Tongue (tissue), 3 donors: ENCODE measurements at places on chromosomes 6 and 20.

DNA sequence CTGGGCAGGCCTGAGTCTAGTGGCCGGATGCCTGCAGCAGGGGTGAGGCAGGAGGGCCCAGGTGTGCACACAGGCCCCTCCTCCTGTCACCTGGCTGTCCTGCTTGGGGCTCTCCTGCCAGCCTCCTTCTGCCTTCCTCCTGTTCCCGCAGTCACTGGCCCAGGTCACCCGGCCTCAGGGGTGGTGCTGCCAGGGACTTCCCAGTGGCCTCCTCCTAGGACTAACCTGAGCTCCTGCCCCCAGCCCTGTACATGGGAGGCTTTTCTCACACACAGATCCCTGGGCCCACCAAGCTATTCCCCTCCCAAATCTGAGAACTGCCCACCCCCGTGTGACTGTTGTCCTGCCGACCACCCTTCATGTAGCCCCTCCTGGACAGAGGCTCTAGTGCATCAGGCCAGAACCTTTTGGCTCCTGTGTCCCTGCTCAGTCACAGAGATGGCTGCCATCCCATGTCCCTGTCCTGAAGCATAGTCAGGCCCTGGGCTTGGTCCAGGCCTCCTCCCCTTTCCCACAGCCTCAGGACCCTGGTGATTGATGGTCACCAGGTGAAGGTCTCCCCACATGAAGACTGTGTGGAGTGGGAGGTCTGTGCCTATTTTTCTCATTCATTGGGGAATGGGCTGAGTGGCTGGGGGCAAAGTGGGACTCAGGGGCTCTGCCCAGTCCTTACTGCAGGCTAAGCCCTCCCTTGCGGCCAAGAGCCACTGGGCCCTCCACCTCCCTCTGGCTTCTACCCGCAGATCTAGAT, 1.1 kb upstream of the ULBP1 start:
- DNase-seq, result no peak

DNA sequence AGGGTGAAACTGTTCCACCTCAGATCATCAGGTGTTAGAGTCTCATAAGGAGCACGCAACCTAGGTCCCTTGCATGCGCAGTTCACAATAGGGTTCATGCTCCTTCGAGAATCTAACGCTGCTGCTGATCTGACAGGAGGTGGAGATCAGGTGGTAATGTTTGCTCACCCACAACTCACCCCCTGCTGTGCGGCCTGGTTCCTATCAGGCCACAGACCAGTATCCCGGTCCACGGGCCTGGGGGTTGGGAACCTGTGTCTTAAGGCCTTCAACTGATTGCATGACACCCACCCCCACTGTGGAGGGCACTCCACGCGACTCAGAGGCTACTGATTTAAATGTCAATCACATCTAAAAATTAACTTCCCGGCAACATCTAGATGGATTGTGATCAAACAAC, 411.2 kb upstream of the SULF2 start:
- no peak for DNase-seq

- DNase-seq, result no peak
Observed at GRCh38 chr6:82761674-82762345, 303.8 kb downstream of the UBE3D start.

DNA sequence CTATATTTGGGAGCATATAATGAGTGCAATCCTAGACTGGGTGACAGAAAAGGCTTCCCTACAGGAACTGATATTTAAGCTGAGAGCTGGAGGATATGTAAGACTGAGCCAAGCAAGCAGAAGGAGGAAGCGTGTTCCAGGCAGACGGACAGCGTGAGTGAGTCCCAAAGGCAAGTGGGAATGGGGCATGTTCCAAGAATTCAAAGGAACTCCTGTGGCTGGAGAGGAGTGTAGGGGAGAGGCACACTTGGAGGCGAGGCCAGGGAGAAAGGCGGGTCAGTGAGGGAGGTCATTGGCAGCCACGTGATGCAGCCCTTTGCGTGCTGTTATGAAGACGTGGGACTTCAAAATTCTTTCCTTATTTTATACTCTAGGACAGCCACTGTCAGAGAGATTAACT, 27.9 kb upstream of the SGK1 start:
- peak; percentile 24 for DNase-seq

DNA sequence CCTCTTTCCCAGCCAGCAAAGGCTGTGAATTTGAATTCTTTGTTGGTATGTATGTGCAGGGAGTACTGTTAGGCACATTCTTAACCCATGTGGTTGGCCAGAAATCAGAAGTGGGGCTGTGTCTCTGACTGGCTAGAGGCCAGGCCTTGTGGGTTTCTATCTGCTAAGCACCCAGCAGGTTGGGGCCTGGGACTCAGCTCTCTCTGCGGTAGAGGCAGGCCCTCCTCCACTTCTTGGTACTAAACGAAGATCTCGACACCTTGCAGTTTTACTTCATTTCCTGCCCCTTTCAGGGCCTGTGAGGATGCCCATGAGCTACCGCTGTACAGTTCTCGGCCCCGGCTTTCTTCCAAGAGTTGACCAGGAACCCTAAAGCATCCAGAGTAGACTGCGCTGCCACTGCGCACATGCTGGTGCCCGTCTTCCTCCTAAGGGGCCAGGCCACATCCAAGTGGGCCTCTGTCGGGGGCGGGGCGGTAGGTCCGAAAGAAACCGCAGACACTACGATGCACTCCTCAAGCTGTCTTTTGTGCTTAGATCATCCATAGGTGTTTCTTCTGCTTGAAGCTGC, 51.1 kb downstream of the TCP11 start:
- DNase-seq, result no peak

GRCh38 chr20:34907616-34908469, 31.4 kb downstream of the ACSS2 start:
- peak; percentile 80 for DNase-seq
